ENCODE measurements at places on chromosomes 6 and 20.
A peak's percentile ranks its signal among the peaks of the same experiment; 100 is the strongest.

- DNase-seq: no peak
Measured at GRCh38 chr20:37899105-37900045, 3.6 kb upstream of the VSTM2L start.

DNA sequence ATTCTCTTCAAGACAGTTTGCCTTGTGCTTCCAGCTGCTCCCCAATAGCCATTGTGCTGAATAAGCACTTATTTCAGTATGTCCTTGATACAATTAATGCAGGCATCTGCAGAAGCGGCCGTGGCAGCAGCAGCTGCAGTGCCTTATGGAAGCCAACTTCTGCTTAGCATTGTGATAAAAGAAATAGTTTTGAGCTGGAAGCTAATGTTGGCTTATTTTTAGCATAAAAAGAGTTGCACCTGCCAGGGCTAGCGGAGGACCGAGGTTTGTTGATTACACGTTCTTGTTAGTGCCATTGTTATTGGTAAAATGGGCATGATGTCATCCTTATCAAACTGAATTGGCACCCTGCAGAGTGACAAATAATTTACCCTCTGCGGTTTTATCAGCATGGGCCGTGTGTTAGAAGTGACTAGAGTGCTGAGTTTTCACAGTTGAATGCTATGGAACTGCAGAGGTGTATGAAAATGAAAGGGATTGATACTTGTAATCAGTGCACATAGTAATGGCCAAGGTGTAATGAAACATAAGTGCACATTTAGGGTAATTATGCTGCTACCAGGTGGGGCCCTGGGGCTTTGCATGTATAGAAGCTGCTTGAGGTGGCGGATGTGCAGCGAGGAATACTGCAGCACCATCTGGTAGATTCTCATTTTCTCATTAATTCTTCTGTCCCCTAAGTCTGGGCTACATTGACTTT is 334.3 kb downstream of the CDKAL1 start:
- DNase-seq: no peak

- DNase-seq: no peak
Measured at GRCh38 chr20:5933802-5934436, 16.4 kb downstream of the TRMT6 start.

GRCh38 chr6:137240168-137240567 is 21.0 kb upstream of the IFNGR1 start:
- DNase-seq: no peak

- DNase-seq: no peak
Measured at GRCh38 chr6:48994811-48995210, 468.2 kb downstream of the MMUT start.

- DNase-seq: no peak
Measured at GRCh38 chr6:108074057-108074358, 533 bp downstream of the OSTM1 start.

DNA sequence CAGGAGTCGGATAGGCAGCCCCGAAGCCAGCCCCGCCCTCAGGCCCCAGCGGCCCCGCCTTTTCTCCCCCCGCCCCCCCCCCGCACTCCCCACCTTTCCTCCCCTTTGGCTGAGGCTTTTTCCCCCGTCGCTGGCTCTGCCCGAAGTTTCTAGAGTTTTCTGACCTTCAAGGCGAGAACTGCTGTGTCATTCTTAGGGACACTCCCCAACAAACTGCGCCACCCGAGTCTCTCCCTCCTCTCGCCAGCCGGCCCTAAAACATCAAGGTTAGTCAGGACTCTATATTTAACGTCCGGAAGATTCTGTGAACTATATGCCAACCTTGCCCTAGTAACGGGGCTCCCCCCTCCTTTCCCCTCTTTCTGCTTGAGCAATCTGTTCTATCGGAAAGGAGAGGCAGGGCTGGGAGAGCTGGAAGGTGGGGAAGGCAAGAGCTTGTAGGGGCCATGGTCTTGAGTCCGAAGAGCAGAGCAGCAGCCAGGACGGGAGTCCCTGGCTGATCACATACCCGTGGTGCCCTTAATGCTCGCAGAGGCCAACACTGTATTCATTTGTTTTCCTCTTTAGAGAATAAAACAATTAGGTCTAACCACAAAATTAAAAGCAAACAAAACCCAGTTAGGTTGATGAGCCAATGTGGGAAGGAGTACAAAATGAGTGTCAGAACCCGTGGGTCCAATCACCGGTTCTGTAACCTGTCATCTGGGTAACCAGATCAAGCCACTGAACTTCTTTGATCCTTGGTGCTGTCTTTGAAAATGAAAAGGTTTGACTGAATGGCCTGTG is 5.3 kb upstream of the HSPA1B start:
- DNase-seq: peak; percentile 83

DNA sequence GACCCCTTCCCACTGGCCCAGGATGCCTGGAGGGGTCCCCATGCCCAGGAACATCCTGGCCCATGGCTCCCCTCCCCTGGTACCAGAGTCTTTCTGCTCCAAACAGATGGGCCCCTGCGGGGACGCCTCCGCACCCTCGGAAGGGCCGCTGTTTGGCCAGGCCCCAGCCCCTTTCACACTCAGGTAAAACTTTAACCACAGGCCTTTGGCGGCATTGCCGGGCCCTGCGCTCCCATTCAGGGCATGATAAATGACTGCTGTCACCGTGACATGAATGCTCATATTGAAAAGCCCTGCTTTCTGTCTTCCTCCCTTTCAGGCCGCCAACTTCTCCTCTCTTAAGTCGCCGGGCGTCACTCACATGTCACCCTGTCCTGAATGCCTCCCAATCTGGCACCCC is 141.5 kb upstream of the TOP1 start:
- no peak for DNase-seq

- no peak for DNase-seq
Measured at GRCh38 chr20:63104312-63105181, 97.8 kb upstream of the BHLHE23 start.

- no peak for DNase-seq
Measured at GRCh38 chr6:20746024-20746423, 211.8 kb downstream of the CDKAL1 start.

DNA sequence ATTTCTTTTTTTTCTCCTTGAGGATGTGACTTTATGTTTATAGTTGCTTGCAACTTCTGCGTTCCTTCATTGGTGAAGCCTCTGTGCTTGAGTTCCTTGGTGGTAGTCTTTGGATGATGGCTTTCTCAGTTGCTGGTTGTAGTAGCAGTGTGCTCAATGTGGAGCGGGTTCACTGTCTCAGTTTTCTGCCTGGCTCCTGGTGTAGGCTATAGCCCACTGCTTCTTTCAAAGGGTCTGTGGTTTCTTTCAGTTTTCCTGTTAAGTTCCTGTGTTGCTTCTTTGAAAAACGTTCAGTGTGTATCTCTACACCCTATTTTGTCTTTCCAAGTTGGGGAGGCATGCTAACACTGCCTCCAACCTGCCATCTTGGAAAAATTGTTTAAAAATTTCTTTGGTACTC is 33.9 kb upstream of the ZBTB24 start:
- no peak for DNase-seq

DNA sequence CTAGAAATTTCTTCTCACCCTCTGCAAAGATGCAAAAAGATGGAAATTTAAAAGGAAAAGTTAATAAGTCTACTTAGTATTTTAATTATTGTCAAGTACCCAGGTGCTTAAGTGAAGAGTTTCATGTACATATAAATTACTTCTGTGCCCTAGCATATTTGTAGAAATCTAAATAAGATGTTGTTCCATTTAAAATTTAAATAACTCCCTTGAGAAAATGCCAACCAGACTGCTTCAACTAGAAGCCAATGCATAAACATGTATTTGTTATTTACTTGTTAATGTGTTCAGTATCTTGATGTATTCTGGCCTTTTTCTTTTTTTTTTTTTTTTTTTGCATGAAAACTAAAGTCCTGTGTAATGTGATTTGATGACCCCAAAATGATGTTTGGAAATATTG is 6.3 kb upstream of the TMEM244 start:
- no peak for DNase-seq

GRCh38 chr6:137286916-137287315 is 67.7 kb upstream of the IFNGR1 start:
- no peak for DNase-seq

- no peak for DNase-seq
Measured at GRCh38 chr6:44725070-44725469, 337.6 kb downstream of the CDC5L start.

DNA sequence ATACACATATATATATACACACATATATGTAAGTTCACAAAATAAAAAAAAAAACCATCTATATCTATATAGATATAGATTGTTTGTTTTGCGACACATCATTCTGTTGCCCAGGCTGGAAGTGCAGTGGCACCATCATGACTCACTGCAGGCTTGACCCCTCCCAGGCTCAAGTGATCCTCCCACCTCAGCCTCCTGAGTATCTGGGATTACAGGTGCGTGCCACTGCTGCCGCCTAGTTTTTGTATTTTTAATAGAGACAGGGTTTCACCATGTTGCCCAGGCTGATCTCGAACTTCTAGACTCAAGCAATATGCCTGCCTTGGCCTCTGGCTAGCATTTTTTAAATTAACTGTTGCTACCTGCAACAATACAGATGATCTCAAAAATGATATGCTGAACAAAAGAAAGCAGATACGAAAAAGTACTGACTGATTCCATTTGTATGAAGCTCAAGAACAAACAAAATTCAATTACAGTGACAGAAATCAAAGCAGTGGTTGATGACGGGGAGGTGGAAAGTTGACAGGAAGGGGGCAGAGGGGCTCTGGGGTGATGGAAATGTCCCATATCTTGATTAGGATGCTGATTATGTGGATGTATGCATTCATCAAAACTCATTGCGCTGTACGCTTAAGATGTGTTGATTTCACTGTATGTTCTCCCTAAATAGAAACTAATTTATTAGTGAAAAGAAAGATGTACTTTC is 49.6 kb downstream of the ATXN1 start:
- no peak for DNase-seq

GRCh38 chr6:108587258-108588059 is 26.7 kb downstream of the FOXO3 start:
- no peak for DNase-seq

GRCh38 chr6:56292505-56293181 is 45.3 kb upstream of the COL21A1 start:
- no peak for DNase-seq

DNA sequence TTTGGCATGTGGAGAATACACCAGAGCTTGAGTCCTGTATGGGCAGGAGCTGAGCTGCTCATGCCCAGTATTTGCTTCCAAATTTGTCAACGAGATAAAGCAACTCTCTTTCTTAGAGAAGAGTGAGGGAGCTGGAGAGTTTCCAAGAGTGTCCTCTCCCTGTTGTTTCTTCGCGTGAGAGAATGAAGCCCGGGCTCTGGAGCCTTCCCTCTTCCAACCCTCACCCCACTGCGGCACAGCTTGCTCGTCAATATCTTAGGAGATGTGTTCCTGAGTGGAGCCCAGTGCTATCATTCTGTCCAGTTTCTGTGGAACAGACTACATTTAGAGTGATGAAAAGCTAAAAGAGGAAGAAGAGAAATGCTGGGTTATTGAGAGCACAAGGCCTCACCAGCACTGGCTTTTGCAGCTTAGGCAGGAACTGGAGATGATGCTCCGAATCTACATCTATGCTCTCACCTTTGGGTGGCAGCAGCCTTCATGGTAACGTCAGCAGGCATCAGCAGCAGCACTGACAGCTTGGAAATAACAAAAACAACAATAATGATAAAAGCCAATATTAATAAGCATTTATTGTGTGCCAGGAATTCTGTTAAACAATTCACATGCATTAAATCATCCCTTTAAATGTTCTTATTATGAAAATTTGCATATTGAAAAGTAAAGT is 66.5 kb upstream of the TFB1M start:
- no peak for DNase-seq

- no peak for DNase-seq
Measured at GRCh38 chr6:36651659-36652379, 26.7 kb upstream of the CDKN1A start.

- DNase-seq: no peak
Measured at GRCh38 chr6:163789199-163789810, 374.8 kb downstream of the QKI start.

DNA sequence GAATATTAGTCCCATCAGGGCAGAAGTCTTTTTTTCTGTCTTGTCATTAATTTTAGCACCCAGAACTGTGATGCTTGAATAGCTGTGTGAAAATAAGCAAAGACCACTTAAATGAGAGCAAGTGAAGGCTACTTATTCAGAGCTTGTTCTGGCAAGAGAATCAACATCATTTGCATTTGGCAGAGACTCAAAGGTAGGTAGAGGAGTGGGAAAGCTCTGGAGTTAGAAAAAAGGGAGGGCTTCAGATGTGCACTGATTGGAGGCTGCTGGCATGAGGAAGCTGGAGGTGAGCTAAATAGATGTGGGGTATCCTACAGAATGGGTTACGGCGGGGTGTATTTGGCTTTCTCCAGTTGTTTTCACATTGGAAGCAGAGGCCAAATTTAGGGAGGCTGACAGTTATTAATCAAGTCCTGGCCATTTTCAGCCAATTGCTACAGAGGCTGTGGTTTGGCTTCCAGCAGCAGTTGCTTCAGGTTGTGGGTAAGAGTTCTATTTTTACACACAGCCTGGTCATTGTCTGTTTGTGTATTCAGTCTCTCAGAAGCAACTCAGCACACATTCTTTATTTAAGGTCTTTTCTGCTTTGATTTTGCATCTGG is 254.3 kb downstream of the BTBD3 start:
- DNase-seq: no peak

DNA sequence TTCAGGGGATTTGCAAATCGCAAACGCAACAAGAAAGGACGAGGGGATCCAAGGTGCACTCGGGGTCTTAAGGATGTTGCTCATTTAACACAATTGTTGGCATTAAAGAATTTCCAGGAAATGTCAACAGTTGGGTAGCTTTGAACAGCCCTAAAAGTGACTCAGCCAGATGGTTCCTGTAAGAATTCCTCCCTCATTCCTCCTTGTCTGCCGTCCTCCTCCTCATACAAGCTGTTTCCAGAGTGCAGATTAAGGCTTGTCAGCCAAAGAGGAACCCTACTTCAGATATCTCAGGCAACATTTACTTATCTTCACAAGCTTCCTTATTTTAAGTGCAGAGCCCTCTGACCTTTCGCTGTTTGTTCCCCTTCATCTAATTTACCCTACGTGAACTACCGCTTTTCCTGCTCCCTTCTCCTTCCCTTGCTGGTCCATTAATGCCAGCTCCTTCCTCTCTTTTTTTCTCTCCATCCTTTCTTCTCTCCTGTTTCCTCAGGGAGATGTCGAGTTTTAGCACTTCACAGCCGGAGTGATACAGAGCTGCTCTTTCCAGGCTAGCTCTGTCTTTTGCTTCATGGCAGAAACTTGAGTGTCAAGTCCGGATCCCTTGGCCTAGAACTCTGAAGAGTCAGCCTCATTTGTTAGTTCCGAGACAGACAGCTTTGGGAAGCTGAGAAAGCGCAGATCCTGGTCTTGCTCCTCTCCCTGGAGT is 26.1 kb upstream of the TBC1D7 start:
- DNase-seq: no peak

- DNase-seq: no peak
Measured at GRCh38 chr20:6012179-6012578, 41.7 kb downstream of the LRRN4 start.

DNA sequence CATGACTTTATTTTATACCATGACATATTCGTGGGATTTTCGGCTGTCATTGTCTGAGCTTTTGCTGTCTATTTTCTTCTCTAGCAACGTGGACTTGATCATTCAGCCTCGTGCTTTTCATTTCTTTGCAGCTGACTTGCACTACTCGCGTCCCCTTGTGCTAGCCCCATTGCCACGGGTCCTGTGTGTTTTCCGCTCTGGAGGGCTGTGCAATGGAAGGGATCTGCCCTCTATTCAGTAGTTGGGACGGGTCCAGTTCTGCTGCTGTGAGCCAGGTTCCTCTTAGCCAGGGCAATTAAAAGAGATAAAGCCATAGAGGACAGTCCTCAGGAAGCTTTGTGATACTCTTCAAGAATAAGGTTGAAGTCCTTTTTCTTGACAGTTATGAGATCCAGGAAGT is 17.6 kb downstream of the NEDD9 start:
- DNase-seq: no peak

- no peak for DNase-seq
Measured at GRCh38 chr6:41638935-41639808, 904 bp downstream of the MDFI start.

- DNase-seq: no peak
Measured at GRCh38 chr20:45617591-45617990, 11.9 kb upstream of the WFDC10A start.

Data from thoracic aorta (tissue), 2 donors.